ENCODE measurements at places on chromosomes 3 and 15.

- DNase-seq: peak; percentile 97
These were observed at the start of gene TRA2B for GRCh38 chr3:185937689-185938374. Gene TRA2B (minus strand): TSS chr3:185938014. CDS start chr3:185937860, 154 bp downstream.

- DNase-seq: no peak
These were observed 10.5 kb downstream of the DCUN1D1 start for GRCh38 chr3:182969853-182970252.

DNA sequence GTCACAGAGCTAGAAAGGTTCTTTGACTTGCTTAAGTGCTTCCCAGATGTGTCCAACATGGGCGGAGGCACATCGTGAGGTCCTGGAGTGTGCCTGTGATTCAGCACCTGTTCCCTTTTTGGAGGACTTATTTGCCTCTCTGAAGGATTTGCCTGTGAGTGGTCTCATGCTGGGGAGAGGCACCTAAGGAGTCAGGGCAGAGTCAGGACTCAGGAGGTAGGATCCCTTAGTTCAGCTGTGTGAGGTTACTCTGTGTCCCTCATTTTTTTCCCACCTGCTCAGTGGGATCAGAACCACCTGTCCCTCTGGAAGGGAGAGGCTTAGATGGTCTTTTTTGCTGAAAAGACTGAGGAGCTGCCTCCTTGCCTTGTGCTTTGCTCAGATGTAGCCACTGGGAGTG lies 3.0 kb downstream of the ZNF589 start:
- DNase-seq: no peak

- DNase-seq: no peak
These were observed 34.5 kb downstream of the IL17RD start for GRCh38 chr3:57130571-57131209.

GRCh38 chr3:181952221-181952620 lies 240.5 kb downstream of the SOX2 start:
- no peak for DNase-seq

DNA sequence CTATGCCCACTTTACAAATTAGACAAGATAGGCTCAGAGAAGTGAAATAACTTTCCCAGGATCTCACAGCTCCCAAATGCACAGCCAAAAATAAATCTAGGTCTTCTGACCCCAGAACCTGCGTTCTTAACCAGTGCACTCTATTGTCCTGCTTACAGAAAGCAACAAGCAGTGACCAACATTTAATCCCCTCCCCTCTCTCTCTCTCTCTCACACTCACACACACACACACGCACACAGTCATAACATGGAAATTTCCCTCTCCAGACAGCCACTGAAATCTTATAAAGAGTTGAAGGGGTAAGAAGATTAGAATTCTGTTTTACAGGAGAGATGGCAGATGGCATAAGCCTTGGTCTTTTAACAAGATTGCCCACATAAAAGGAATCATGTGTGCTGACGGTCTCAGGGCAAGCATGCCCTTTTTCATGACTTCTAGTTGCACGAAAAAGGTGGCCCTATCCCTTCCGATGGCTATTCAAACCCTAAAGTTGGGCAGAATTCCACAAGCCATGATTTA lies 29.4 kb downstream of the EOGT start:
- DNase-seq: no peak

GRCh38 chr3:142976621-142977398 lies 13.3 kb upstream of the PAQR9 start:
- DNase-seq: no peak

DNA sequence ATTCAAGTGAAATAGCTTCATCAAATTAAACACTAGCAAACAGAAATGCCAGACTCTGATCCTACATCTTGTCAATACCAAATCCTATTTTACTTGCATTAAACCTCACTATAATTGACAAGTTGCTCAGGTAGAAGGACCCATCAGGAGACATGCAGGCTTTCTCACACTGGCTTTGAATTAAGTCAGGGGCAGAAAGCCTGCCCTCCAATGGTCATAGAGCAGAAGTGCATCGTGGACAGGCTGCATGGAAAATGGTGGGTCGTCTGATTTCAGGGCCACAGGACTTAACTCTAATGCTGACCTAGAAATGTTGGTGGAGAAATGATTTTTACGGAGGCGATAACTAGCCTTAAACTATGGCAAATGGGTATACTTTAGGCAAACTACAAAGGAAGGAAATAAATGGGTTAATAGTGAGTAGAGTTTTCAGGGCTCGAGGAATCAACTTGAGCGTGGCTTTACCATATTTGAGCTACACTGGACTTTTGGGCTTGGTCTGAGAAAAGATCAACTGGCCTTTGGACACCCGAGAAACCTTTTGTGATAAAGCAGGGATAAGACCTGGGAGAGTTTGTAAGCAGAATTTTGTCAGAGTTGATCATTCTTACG lies 283.9 kb downstream of the GRM7 start:
- DNase-seq: no peak

DNA sequence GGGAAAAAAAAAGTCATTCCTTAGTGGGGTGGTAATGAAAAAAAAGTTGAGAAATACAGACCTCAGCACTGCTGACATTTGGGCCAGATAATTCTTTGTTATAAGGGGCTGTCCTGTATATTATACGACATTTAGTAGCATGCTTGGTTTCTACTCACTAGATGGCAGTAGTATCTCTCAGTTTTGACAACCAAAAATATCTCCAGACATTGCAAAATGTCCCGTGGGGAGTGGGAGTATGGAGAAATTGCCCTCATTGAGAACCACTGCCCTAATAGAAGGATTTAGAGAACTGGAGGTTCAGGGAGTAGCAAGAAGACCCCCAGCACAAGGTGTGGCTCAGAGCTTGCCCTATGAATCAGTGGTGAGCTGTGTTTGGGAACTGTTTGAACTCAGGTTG lies 28.6 kb upstream of the TEX264 start:
- DNase-seq: no peak

DNA sequence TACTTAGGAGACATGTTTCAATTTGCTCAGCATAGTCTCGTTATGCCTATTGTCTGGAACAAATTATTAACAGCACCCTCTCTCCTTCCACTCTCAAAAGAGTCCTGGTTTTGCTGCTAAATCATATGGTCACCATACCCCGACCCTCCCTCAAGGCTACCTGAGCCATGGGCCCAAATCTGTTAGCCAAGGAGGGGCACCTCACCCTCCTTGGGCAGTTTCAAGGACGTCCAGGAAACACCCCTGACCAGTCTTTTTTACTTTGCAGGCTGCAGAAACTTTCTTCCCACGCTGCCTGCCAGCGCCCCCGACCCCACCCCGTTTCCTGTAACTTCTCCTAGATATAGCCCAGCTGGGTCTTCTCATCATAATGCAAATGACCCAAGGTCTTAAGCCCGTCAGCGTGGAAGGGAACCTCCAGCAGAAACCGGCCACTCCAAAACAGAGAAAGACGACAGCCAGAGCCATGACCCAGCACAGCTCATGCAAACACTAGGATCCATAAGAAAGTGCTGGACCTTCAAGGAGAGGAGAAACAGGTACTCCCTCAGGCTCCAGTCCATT lies 62.3 kb downstream of the ADCY5 start:
- DNase-seq: no peak

DNA sequence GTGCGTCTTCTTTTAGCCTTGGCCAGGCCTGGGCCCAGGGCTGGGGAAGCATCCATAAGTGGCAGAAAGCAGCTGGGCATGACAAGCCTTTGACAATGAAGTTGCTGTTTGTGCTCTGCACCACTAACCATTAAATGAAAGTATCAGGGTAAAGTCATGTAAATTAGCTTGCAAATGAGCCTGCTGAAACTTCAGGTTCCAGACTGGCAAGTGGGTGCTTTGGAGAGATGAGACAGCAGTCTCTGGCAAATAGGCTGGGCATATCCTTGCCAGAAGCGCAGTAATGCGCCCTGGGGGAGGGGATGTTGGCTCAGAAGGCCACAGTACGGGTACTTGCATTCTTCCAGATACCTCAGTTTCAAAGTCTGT lies 40.7 kb downstream of the RAB6B start:
- no peak for DNase-seq

- no peak for DNase-seq
These were observed 74.7 kb downstream of the DZIP3 start for GRCh38 chr3:108664266-108664665.
